ENCODE measurements at places on chromosomes 1 and 21.

DNA sequence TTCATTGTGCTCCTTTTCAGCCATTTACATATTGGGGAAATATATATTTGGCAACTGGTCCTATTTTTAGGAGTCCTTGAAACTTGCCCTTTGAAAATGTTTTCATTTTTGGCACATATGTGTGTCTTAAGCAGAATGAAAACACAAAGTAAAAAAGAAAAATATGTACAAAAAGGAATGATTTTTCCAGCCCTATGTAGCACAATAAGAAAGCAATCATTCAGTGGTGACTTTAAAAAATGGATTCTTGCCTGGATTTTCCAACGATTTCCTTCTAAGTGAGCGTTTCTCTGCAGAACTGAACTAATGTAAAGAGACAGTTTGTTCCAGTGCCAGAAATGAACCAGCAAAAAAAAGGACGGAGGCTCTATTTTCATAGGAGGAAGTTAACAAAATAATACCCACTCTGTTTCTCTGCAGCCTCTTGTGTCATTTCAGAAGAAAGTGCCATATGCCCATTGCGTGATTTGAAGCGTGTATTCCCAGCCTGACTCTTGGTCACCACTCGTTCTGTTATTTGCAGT, 340.1 kb downstream of the SETD4 start:
- no peak for DNase-seq

DNA sequence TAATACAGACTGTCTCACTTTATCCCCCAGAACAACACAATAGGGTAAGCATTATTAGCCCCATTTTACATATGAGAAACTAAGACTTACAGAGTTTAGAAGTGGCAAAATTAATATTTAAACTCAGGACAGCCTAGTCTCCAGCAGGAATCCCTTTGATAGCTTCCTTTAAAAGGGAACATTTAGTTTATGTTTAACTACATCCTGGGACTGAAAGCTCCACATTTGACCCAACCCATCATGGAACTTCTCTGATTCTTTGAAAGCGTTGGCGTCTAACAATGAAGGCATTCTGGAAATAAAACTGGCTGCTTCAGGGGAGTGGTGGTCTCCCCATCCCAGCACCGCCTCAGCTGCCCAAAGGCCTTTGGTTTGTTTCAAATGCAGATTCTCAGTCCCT, 250.6 kb upstream of the NFIA start:
- DNase-seq = no peak

GRCh38 chr21:41169701-41170100, 1.7 kb downstream of the BACE2 start:
- DNase-seq = peak; percentile 42

GRCh38 chr1:31296486-31297276, at the start of the genes SNRNP40 and ZCCHC17:
SNRNP40 (minus strand) TSS chr1:31296788; CDS start chr1:31296751, 37 bp downstream.
ZCCHC17 (plus strand) TSS chr1:31297032; CDS start chr1:31310099, 13,067 bp downstream.
- peak; percentile 99 for DNase-seq

DNA sequence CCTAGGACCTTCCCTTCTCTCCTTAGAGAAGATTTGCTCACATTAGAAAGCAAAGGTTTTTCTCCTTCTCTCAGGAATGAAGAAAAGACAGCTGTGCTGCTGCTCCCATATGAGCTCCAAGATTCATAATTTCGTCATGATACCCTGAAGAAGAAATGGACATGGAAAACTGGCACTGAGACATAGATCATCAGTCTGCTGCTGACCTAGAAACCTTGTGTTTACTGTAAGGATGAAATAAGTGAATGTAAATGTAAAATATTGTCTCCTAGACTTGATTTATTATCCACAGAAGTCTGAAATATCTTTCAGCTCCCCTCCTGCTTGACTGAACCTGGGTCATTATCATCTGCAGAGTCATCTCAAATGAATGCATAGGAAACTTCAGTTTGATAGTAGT, 77.9 kb downstream of the ZC3H11B start:
- DNase-seq = no peak

- DNase-seq = no peak
Observed at GRCh38 chr1:53678938-53679825, 59.8 kb downstream of the GLIS1 start.

DNA sequence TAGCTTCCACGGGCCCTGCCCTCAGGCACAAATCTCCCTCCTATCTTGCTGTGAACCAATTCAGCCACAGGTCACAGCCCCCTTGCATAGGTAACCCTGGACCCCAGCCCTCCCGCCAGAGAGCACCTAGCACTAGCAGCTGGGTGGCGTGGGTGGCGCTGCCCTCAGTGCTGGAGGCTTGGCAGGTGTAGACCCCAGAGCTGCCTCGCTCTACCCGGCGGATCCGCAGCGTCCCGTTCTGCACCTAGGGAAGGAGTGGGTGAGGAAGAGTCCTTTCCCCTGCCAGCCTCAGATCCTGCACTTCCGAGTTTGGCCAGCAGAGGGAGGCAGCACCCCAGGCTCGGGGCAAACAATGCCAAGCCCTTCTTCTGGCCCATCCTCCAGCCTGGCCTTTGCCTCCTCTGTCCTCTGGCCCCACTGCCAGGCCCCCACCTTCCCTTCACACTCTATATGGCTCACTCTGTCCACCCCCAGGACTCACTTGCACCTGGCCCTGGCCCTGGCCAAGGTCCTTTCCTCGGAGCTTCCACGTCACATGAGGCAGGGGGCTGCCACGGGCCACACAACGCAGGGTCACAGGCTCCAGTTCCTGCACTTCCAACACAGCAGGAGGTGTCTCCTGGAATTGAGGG, 9.0 kb downstream of the IGSF9 start:
- peak; percentile 56 for DNase-seq

DNA sequence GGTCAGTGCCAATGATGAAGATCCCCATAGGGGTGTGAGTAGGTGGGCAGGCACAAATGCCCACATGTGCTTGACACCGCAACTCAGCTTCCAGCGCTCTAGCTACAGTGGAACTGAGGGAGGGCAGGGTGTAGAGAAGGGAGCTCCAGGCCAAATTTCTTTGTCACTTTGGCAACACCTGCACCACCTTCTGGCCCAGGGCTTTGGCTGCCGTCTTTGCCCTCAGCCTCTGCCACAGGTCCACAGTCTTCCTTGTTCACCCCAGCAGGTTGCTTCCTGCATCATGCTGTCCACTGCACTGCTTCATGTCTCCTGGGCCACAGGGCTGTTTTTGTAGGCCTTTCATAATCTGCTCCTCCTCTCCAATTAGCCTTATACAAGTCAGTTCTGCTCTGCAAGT, 20.4 kb upstream of the FMOD start:
- no peak for DNase-seq

- DNase-seq = peak; percentile 3
Observed at GRCh38 chr1:8013800-8014199, 12.3 kb downstream of the ERRFI1 start.

DNA sequence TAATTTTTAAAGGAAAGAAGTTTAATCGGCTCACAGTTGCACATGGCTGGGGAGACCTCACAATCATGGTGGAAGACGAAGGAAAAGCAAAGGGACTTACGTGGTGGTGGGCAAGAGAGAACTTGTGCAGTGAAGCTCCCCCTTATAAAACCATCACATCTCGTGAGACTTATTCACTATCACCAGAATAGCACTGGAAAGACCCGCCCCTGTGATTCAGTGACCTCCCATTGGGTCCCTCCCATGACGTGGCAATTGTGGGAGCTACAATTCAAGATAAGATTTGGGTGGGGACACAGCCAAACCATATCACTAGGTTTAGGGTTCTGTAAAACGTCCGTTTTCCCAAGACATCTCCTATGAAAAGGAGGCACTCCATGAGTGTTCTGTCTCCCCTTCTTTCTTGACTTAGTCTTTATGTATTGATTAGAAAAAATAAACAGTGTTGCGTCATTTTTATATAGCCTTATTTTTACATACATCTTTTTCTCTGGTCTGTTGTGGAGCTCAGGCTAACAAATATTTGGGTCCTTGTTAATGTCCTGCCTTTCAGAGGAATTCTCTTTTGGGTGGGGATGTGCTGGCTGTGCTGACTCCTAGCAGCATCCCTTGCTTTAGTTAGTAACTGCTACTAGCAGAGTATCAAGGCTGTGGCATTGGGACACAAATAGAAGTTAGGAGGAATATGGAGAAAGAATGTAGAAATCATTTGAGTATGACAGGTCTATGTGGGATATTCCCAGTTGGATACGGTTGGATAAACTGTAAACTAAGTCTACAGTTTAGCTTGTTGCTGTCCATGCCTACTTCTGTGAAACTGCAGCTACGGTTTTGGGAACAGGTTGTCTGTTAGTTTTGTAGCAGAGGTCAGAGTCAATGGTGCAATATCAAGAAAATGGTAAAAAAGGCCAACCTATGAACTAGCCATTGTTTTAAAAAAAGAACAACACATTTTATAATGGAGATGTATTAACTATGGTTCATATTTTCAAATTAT, 23.5 kb downstream of the BACH1 start:
- DNase-seq = no peak

DNA sequence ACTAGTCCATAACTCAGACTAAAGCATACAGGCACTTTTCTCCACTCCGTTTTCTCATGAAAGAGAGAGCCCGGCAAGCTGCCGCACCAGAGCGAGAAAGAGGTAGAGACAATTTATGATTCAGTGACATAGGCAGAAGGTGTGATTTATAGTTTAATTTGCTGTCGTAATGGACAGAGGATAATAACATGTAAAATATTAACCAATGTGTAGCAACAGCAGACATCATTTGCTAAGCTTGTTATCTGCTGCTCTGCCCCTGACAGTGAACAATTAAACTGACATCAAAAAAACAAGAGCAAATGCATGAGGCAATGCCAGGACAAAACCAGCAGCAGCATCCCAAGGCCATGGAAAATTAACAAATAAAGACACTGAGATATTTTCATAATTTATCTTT, 214.0 kb downstream of the ATG4C start:
- DNase-seq = no peak

GRCh38 chr1:12627296-12627695, 9.3 kb upstream of the DHRS3 start:
- DNase-seq = no peak

- DNase-seq = no peak
Observed at GRCh38 chr1:112713466-112714312, 1.4 kb downstream of the PPM1J start.

DNA sequence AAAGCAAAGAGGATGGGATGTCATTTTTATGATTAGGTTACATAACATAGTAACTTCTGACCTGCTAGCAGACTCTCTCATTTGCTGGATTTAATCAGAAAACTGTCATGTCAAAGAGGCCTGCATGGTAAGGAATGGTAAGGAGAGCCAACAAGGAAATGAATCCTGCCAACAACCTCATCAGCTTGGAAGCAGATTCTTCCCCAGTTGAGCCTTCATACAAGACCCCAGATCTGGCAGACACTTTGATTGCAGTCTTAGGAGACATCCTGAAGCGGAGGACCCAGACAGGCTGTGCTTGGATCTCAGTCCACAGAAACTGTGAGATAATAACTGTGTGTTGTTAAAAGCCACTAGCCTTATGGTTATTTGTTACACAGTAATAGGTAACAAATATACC, 27.6 kb upstream of the MARK1 start:
- no peak for DNase-seq

Data from fibroblast of mammary gland (primary cell).